Foreskin keratinocyte (primary cell): ENCODE measurements at places on chromosomes 11 and 22. TPM values are rescaled to one million over a fixed set of nuclear protein-coding genes. Genes with fewer than 3 reads are reported as not detected.

DNA sequence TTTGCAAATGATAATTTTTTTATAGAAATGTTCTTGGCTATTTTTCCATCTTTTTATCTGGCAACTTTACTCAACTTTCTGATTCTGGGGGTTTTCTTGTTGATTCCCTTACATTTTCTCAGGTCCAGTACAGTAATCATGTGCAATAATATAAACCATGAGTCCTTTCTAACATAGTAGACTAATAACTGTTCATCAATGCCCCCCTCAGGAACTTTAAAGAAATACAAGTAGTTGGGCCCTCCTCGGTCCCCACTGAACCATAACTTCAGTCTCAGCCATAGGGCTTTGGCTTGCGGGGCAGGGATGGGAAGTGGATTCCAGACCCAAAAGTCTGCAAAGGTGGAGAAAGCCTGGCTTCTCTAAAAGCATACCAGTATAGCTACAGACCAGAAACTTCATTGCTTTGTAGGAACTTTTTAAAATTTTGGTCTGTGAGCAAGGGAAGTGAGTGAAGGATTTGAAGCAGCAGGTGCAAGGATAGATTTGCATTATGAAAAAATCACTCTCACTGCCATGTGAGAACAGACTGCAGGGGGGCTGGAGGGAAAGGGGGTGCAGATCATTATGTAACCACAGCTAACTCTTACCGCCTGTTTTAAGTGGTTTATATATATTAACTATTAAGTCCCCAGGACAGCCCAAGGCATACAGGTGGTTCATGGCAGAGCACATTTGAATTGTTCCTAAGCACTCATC lies 10.4 kb upstream of the TUB start:
- DNase-seq, result no peak

DNA sequence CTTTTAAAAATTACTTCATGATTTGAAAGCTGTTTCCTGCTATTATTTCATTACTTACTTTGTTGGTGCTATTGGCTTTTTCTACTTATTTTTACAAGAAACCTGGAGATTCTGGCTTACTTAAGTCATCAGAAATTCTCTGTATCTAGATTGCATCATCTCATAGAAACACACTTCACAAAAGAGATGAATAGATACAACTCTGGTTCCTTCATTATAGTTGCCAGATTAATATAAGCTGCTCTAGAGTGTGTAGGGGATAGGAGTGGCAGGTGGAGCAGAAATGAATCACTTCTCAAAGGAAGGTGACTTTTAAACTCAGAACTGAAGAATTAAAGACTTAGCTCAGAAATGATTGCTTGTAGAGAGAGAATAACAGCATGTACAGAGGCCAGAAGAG lies 20.0 kb downstream of the CYP2R1 start:
- no peak for DNase-seq

- DNase-seq, result no peak
These were observed 246.6 kb downstream of the FAM76B start for GRCh38 chr11:95542868-95543551.

GRCh38 chr22:38792833-38793232 lies 1.1 kb downstream of the DNAL4 start:
- DNase-seq, result no peak

GRCh38 chr11:123407130-123407995 lies 22.7 kb upstream of the GRAMD1B start:
- peak; percentile 55 for DNase-seq

GRCh38 chr22:24153959-24154358 lies 27.3 kb upstream of the SUSD2 start:
- DNase-seq, result no peak

DNA sequence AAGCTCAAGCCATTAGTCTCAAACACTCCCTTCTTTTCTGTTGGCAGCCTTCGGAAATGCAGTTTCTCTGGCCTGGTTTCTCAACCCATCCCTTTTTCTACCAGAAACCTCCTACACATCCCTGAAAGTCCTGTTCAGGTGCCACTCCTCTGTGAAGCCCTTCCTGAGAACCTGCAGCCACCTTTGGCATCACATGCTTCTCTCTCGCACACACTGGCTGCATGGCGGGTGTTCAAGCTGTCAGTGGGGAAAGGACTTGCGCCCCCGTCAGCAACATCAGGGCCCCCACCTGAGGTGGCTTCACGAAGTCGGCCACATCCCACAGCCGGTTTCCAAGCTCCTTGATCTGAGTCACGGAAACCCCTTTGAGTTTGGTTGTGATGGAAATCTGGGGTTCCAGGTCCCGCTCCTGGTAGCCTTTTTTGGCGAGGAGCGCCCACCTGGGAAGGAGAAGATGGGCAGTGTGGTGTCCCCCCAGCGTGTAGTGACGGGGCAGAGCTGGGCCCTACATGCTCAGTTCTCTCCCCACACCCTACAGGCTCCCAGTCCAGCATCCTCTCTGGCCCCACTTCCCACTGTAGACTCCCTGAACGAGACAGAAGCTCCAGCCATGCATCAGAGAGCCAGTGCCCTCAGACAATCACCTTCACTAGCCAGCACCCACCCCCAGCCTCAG lies 1.7 kb upstream of the LRRC74B start:
- DNase-seq, result no peak

DNA sequence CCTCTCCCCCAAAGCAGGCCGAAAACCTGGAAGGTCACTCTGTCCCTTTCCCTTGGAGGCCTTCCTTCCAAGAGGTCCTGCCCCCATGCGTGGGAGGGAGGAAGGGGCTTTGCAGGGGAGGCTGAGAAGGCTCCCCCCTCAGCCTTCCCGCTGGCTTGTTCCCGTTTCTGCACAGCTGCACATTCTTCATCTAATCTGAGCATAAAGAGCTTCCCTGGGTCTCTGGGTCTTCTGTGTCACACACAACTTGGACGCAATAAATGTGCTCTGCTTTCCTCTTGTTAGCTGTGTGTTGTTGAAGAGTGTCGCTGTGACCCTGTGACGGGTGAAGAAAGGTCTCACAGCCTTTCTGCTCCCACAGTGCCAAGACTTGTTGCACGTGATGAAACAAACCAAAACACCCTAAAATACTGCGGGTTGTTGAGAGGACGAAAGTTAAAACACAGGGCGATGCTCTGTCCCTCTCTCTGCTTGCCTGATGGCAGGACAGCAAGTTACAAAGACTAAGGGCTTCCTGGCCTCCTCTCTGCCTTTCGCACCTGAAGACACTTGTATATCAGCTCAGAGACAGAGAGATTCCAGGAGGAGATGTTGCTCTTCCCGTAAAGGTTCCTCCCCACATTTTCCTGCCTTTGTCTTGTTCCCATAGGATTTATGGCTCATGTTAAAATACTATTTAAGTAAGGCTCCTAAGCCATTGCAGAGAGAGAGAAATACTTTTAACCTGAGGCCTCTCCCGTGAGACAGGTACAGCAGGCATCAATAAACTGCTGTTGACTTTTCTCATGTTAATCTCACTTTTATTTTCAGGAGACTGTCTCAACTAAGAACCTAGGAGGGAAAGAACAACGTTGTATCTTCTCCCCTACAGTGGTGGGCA lies 15.4 kb upstream of the IFITM3 start:
- DNase-seq, result no peak

DNA sequence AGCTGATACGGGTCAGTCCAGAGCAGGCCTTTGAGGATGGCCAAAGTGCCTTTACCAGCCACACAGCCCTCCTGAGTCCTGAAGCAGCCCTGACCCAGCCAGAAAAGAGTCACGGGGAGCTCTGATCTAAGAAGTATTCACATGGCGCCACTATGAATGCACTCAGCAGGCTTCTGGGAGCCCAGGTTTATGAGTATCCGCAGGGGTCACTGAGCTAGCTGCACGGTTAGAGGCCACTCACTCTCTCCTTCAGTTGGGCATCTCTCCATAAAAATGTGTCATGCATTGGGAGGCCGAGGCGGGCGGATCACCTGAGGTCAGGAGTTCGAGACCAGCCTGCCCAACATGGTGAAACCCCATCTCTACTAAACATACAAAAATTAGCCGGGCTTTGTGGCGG lies 10.3 kb downstream of the KIAA1671 start:
- no peak for DNase-seq

- no peak for DNase-seq
These were observed 28.4 kb upstream of the TXNRD2 start for GRCh38 chr22:19970031-19970478.

- DNase-seq, result no peak
These were observed 110.4 kb downstream of the ELP4 start for GRCh38 chr11:31619980-31620379.

DNA sequence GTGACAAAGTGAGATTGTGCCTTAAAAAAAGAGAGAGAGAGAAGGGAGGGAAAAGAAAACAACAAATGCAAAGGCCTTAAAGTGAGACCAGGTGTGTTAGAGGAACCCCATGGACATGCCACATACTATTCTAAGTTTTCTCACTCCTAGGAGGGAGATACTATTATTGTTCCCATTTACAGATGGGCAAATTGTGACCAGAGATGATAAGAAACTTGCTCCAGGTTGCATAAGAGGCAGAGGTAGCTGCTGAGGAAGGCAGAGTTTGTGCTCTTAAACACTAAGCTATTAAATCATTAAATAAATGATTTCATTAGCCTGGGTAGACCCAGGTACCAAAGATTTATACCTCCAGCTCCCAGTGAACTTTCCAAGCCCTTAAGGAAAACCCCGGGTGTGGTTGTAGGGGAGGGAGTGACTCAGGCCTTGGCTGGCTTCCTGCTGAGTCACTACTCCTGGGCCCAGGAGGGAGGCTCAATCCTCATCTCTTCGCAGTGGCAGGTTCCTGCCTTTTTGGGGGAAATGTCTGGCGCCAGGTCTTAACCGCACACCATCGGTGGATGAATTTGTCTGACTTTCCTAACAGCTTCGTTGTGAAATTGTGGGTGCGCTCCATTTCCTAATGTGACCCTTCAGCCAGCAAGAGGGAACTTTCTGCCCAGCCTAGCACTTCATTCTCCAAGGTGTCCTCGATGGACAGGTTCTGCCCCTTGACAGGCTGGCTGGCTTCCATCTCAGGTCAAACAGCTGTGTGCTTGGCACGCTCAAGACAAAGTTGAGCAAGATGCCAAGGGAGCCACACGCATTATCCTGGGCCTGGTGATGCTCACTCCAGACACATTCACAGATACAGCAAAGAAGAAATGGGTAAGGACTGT lies 33.4 kb upstream of the PTPRJ start:
- peak; percentile 90 for DNase-seq

DNA sequence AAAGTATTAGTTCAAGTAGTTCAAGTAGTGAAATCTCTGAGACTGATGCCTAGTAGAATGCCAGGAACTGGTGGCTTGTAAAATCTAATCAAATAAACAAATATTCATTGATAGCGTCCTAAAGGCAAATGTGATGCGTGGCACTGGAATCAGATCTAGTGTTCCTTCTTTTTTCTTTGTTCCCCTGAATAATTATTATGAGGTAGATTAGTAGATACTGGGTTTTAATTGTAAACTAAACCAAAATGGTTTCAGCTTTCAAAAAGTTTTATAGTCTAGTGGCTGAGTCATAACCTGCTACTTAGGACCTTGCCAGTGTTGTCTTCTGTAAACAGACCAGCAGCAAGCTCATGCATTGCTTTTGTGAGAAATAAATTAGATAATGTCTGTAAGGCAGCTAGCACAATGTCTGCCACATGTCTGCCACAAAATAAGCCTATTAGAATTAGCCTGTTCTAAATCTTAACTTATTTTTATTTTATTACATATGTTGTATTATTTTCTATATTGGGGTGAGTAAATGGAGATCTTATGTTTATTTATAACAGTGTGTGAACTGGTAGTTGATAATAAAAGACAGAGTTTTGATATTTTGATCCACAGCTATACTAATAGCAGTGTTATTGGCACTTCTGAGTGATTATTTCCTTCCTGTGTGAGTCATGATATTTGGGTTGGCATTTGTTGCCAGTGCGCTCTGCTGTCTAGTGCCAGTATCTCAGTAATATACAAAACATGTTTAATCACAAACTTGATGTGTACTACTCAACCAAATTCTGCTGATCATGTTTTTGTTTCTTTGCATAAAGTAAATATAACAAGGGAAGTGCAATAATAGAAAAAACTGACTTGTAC lies 135.7 kb downstream of the TMEM135 start:
- DNase-seq, result peak; percentile 23

DNA sequence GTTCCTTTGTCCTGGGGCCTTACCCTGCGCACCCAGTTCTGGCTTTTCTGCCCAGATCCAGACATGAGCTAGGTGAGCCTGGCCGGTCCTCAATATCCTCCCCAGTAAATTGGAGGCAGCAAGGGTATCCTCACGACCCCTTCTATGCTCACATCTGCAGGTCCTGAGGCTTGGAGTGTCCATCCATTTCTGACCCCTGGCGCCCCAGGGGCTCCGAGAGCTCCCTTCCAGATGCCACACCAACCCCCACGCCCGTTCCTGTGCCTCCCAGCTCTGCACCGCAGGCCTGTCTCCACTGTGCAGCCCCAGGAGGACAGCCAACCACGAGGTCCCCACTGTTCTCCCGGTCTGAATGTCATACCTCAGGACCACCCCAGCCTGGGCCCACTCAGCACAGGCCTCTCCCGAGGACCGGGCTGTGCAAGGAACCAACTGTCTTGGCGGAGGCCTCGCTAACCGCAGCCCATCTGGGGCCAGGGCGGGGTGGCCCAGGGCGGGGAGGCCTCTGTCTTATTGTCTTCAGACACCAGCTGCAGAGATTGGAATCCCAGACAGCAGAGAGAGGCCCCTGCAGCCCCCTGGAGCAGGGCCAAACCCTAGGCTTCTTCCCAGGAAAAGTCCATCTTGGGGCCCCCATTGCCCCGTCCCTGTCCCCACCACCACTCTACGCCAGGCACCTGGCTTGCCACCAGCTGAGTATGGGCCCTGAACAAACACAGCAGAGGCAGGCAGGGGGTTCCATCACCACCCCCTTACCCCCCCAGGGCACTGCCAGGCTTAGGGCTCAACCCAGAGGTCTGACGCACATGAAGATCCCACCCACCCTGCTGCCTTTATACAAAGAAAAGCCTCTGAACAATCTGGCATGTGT lies 39.3 kb downstream of the ALX4 start:
- DNase-seq, result no peak

DNA sequence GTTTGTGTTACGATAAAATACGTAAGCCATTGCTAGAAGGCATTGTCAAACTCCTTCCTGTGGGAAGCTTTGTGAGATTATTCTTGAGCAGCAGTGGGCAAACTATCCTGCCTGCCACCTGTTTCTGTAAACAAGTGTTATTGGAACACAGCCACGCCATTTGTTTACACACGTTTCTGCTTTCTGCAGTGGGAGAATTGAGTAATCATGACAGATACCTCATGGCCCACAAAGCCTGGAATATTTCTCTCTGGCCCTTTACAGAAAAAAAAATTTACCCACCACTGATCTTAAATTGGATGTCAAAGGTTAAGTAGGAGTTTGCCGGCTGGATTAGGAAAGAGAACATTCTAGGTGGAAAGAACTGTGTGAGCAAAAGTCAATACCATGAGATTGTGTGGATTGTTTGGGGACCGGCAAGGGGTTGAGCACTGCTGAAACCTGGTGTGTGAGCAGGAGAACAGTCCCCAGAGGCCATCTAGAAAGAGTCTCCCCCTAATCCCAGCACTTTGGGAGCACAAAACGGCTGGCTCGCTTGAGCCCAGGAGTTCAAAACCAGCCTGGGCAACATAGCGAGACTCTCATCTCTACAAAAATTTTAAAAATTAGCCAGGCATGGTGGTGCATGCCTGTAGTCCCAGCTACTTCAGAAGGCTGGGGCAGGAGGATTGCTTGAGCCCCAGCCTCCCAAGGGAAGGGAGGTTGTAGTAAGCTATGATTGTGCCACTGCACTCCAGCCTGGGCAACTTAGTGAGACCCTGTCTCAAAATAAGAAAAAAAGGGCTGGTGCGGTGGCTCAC lies 6.0 kb upstream of the PLA2G6 start:
- no peak for DNase-seq

BTBD18 gene
- total RNA-seq, result not detected in 2 replicates

NLRP10 gene
- total RNA-seq, result 2.0 and 3.1 TPM in 2 replicates

ALG8 gene
- total RNA-seq, result 46.6 and 46.8 TPM in 2 replicates

GAB4 gene
- total RNA-seq, result not detected in 2 replicates

OR5B21 gene
- total RNA-seq, result not detected in 2 replicates

P2RX3 gene
- total RNA-seq, result not detected in 2 replicates

UEVLD gene
- total RNA-seq, result 22.9 and 29.1 TPM in 2 replicates

OLFML1 gene
- not detected in 2 replicates for total RNA-seq
